Activated T-cell treated with anti-CD3 and anti-CD28 coated beads, Interleukin-2, amount 50 U/mL, for 1 hour (primary cell): ENCODE measurements at places on chromosomes 1 and 21.

DNA sequence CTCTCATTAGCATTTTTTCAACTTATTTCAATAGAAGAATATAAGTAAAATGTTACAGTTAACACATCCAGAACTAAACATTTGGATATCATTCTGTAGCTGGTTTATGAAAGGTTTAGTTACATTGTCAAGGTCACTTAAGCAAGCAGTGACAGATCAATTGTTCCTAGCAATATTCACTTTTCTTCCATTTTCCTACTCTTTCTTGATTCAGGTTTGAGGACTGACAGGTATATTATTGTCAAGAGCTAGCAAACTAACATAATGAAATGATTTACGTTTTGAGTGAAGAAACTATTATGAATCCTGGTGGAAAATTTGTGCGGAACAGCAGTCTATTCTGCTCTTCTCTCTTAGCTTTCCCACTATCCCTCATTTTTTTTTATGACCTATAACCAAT, 220.4 kb upstream of the ADGRL4 start:
- no peak for DNase-seq

GRCh38 chr1:93016171-93016570, 54.9 kb upstream of the DIPK1A start:
- no peak for DNase-seq

DNA sequence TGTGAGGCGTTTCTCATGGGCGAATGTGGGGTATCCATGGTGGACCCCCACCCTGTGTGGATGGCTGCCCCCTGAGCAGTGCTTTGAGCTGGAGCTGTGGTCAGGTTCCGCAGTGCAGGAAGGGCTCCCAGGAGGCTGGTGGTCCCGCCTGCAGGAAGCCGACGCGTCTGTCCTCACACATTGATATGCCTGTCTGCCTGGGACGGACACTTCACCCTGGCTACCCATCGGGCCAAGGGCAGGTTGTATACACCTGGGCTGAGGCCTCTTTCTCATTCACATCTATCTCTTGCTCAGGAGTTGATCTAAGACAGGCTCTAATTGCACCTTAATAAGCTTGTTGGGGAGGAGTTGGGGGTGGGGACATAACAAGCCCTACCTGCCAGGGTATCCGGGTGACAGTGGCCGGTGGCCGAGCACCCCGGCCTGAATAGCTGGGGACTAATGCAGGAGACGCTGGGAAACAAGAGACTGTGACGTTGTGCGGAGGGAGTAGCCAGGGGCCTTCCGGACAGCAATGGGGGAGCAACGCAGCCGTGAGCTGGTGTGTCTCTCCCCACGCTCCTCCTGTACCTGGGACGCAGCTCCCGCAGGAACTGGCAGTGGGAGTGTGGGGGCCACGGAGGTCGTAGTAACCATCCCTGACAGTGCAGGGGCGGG, 21.7 kb downstream of the PDXK start:
- no peak for DNase-seq

DNA sequence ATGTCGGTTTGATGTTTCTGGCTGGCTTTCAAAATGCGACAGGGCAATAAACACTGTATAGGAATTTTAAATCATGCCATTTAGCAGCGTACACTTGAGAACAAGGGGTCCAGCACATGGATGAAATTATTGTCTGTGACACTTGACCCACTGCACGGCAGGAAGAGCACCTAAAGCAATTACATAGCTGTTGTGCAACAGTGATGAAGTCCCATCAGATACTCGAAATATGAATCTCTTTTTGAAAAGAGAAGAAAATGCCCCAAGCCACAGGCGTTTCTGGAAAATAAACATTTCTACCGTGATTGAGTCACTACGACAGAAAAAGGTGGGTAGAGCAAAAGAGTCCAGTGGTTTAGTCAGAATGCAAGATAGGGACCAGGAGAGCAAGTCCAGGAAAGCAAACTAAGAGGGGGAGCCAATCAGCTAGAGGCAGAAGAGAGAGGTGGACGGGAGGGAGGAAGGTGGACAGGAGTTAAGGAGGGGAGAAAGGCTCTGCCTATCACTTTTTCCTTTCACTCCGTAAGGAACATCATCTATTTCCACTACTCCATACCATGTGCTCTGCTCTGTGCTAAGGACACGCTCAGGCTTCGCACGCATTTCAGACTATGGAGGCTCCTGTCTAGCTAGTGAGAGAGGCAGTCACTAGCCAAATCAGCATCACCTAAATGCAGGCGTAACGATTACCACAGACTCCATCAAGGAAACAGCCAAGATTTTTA, 6.4 kb downstream of the DSCAM start:
- DNase-seq = no peak

DNA sequence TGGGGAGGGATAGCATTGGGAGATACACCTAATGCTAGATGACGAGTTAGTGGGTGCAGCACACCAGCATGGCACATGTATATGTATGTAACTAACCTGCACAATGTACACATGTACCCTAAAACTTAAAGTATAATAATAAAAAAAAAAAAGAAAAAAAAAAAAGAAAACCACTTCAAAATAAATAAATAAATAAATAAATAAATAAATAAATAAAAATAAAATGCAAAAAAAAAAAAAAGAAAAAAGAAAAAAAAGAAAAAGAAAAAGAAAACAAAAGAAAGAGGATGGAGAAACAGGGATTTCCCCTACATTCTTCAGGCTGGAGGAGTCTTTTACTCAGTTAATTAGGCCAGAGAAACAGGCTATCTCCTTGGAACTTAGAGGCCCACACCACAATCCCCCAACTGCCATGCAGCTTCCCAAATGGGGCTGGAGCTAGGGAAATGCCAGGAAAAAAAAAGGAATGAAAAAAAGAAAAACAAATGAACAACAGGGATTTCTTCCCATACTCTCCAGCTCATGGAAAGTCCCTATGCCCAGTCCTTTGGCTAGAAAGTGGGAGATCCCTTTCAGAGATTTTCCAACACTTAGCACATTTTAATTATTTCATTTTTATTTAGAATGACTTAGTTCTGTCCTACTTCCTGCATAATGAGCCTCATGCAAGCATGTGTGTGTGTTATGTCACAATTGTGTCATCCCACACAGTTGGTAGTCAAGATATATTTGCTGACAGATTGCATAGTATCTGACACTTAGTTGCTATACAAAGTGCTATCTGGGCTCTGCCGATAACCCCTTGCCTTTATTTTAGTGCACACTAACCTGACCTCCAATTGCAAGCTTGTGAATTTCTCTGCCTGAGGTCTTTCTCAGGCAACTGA, 486.4 kb downstream of the PLPP3 start:
- no peak for DNase-seq

DNA sequence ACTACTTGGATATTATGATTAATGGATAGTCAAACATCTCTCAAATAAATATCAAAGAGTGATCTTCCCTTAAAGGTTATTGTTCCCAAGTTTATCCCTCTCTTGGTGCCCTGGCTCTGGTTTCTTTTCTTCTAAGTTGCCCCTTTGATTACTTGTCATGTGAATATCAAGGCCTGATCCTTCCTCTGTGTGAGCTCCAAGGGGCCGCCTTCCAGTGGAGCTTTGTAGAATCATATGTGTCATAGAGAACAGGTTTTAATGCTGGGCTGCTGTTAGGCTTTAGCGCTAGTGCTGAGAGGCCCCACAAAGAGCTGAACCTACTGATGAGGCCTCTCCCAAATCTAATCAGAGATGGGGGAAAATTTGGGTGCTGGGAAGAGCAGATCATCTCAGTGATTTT, 25.5 kb downstream of the UCK2 start:
- DNase-seq = no peak

GRCh38 chr1:44587796-44588460, 86.4 kb downstream of the TMEM53 start:
- no peak for DNase-seq

GRCh38 chr1:100250264-100250663, 630 bp upstream of the DBT start:
- no peak for DNase-seq

GRCh38 chr21:26057477-26058170, 112.9 kb downstream of the APP start:
- DNase-seq = no peak

DNA sequence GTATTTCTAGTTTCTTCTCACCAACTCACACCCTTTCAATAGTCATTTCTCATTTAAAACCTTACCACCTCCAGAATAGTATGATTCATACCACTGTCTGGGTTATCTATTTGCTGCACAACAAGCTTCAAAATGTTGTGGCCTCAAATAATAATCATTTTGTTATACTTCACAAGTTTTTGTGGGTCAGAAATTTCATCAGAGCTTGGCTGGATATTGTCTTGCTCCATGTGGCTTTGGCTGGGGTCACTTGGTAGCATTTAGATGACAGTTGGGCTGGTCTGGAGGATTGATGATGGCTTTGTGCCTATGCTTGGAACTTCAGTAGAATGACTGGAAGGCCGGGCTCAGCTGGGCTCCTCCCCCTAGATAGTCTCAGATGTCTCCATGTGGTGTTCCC, 66.0 kb downstream of the TGFB2 start:
- DNase-seq = no peak

GRCh38 chr21:42219606-42220137, 732 bp downstream of the ABCG1 start:
- DNase-seq = peak; percentile 67

DNA sequence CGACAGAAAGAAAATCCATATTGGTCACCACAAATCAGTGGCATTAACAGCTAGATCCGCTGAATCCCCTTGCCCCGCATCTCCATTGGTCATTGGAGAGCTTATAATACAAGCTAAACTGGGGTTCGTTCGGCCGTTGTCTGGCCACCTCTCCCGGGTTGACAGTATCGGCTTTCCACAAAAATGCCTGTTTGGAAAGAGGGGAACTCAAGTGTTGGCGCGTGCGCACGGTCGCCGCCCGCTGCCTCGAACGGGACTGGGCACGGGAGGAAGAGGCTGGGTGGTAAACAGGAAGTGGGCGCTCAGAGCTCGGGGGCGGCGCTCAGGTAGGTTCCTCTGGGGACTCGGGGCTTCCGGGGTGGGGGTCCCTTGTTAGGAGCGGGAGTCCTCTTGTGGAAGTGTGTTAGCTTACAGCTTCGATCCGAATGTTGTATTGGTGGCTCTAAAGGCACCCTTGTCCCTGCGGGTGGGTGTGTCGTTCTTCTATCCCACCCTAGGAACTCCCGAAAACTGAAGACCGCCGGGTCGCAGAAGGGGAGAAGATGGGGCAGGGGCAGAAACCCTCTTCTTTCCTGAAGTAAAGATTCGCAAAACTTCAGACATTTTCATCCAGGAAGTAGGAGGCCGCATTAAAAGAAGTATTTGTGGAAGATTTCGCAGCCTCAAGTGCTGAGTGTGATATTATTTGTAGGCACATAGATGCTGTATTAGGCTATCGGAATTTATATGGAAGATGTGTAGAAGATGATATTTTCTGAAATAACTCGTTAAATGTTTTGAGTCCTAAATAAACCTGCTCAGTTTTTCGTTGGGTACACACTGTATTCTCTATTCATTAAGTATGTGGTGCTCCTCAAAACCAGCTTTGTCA, 962 bp downstream of the BROX start:
- peak; percentile 86 for DNase-seq

GRCh38 chr1:115355069-115355468, 17.0 kb upstream of the NGF start:
- no peak for DNase-seq

DNA sequence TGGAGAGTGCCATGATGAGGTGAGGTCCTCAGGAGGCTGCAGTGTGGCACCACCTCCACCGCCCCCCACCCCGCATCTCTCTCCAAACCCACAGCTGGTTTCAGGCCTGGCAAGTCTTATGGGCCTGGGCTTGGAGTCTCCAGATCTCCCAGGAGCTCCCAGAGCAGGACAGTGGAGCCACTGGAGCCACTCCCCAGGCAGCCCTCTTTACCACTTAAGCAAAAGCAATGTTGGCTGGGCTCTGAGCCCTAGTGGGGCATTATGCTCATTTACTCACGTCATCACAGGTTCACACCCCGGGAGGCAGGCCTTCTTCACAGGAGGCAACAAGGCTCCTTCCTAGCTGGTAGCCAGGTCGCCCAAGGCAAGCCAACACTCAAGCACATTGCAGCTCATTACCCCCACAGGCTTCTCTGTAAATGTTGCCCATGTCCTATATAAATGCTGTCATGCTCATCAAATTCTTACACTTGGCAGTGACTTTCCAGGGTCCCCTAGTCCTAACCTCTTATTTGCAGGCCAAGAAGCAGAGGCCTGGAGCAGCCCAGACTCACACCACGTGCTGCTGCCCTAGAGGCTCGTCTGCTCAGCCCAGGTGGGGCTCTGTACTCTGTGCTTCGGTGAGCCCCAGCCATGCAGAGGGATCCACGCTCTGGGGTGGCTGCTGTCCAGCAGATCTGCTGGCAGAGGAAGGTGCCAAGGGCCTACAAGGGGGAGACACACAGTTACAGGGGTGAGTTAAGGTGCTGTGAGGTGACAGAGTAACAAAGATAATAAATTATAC, 459.3 kb downstream of the MATN1 start:
- DNase-seq = no peak

GRCh38 chr1:38785285-38786039, 74.1 kb downstream of the RRAGC start:
- DNase-seq = no peak

GRCh38 chr21:38475519-38475918, 22.8 kb downstream of the ERG start:
- no peak for DNase-seq

DNA sequence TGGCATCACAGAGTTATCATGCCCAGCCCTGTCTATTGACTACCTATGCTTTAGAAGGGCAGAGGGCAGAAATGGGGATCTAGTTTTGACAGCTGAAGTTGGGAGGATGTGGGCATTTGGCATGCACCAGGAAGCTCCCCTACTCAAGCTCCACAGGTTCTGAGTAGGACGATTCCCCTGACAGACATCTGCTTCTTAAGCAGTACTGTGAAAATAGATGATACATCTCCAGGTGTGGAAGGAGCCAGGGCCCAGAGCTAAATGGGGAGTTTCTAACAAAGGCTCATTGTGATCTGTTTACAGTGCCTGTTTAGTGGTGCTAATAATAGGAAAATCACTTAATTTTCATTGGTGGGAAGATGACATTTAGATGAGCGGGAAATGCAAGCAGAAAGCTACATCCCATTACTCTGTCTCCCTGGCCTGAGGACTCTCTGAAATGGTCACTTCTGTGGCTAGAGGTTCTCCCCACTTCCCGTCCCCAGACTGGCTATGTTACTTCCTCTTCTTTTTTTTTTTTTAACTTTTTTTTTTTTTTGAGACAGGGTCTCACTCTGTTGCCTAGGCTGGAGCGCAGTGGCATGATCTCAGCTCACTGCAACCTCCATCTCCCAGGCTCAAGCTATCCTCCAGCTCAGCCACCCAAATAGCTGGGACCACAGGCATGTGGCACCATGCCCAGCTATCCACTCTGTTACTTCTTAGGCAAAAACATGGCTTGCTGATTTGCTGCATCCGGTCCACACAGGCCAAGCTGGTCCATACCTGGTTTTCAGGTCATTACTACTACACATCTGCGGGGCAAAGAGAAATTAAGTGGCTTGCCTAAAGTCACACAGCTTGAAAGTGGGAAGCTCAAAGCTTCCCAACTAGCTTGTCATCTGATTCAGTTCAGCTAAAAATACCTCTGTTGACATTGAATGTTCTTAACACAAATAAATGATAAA, 23.2 kb upstream of the CNIH3 start:
- no peak for DNase-seq

- no peak for DNase-seq
Observed at GRCh38 chr21:25412100-25412499, 195.2 kb downstream of the MRPL39 start.
